Hematopoietic multipotent progenitor cell (in vitro differentiated cells): ENCODE measurements at places on chromosomes 1 and 21. TPM values are rescaled to one million over a fixed set of nuclear protein-coding genes. Genes with fewer than 3 reads are reported as not detected.

KISS1 gene
- under 0.01 TPM for total RNA-seq

SERPINC1 gene
- total RNA-seq: under 0.01 TPM

FAM72C gene
- not detected for total RNA-seq

SGIP1 gene
- 2.2 TPM for total RNA-seq
